ENCODE measurements at places on chromosomes 1 and 21. TPM values are rescaled to one million over a fixed set of nuclear protein-coding genes. Genes with fewer than 3 reads are reported as not detected.
A peak's percentile ranks its signal among the peaks of the same experiment; 100 is the strongest.

DNA sequence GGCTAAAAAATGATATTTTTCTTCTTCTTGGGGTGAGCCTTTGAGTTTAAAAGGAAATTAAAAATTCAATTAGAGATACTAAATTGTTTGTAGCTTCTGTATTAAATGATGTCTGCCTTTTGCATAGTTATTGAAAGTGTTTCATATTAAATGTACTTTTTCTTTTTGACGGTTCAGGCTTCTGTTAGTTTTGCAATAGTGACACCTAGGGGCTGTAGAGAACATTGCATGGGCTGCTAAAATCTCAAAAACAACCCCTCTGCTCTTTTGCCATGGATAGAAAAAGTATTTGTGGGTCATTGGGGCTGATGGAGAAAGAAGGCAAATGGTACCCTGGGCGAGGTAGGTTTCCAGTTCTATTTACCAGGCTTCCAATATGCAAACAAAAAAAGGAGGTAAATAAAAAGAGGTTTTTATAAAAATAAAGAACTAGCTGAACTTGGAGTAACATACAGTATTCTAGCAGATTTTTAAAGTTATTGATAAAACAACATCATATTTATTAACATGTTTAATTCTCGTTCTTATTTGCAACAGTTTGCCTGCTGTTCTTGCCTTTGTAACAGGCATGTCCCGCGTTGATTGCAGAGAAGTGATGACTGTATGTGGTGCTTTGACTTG is 115.4 kb upstream of the HOOK1 start:
- DNase-seq = peak; percentile 66

SPRR2E gene
- total RNA-seq = 16.7 TPM

S100A12 gene
- 63.8 TPM for total RNA-seq

ESPN gene
- 6.4 TPM for total RNA-seq

DNA sequence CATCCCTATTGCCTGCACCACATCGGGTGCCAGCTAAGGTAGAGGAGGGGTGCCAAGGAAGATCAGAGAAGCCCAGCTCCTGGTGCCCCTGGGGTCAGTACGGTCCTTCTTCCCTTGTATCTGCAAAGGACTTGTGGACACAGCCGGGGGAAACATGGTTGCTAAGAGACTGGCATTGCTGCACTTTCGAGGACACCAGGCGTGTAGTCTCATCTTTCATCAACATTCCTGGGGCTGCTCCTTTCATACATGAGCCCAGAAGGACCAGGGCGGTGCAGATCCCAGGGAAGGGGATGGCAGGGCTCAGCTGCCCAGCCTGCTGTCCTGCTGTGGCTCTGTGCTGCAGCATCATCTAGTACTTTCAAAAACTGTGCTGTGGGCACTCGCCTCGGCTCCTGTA is 61.0 kb downstream of the RUNX1 start:
- DNase-seq = no peak

- DNase-seq = no peak
These were observed 3.4 kb upstream of the KHDRBS1 start for GRCh38 chr1:32010246-32010645.

FCRL6 gene
- 0.49 TPM for total RNA-seq

DNA sequence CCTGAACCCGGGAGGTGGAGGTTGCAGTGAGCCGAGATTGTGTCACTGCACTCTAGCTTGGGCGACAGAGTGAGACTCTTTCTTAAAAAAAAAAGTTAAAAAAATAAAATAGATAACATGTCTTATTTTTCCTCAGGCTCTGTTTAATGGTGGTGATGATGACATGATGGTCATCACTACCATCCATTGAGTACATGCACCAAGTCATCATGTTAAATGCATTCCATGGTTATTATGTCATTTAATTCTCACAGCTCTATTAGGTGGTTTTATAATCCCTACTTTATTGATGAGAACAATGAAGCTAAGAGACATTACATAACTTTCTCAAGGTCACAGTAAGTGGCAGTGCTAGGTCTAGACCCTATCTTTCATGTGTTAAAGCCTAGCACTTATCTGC is 34.4 kb upstream of the MAB21L3 start:
- no peak for DNase-seq
